ENCODE measurements at places on chromosomes 13 and 19.

DNA sequence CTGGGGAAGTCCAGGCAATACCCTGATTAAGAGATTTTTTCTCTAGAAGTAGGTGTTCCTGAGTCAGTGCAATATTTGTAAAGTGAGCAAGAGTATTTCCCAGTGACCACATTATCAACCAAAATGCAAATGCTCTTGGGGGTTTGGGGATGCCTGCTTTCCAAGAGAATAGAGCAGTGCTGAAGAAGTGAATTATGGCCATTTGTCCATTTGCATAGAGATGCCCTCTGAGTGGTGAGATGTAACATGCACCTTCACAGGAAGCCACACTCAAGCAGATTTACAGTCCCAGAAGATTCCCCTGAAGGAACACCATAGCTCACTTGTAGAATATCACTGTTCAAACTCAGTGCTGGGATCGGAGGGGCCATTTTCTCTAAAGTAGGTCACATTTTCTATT, 71.8 kb downstream of the TNFSF11 start:
- no peak for DNase-seq

- no peak for DNase-seq
These were observed 4.3 kb downstream of the ONECUT3 start for GRCh38 chr19:1757468-1758230.

- no peak for DNase-seq
These were observed 906 bp upstream of the CYP4F11 start for GRCh38 chr19:15935167-15935702.

- no peak for DNase-seq
These were observed 127.2 kb upstream of the MAB21L1 start for GRCh38 chr13:35603593-35604285.

GRCh38 chr13:88592105-88592504, 920.9 kb downstream of the SLITRK5 start:
- DNase-seq: no peak

- DNase-seq: no peak
These were observed 1686.7 kb upstream of the MIR17HG start for GRCh38 chr13:89660752-89661151.

DNA sequence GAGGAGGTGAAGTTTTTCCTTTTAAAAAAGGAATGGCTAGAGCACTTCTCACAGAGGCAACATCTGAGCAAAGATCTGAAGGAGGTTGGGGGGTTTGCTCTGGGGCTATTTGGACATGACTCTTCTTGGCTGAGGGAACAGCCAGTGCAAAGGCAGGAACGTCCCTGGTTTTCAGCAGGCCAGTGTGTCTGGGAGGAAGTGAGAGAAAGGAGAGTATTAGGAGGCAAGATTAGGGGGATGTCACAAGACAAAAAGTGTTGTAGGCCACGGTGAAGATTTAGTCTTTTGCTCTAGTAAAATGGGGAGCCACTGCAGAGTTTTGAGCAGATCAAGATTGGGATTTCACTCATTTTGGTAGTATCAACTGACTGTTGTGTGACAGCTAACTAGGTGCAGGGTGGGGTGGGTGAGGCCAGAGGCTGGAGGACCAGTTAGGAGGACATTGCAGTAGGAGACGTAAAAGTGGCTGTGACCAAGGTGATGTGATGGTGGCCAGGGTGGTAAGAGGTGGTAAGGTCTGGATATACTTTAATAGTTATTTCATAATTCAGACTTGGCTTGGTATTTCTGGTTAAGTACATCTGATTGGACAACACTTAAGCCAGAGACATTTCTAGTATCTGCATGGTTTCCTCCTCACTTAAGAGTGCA, 40.6 kb downstream of the WDFY2 start:
- DNase-seq: no peak

Measured in HS-27A (cell line).